Effector memory CD8-positive, alpha-beta T cell (primary cell): ENCODE measurements at places on chromosomes 7 and 10.

GRCh38 chr7:27154901-27155815 lies 1.3 kb downstream of the HOXA7 start:
- no peak for DNase-seq

GRCh38 chr7:31337002-31337565 lies 3.4 kb downstream of the NEUROD6 start:
- DNase-seq, result no peak

DNA sequence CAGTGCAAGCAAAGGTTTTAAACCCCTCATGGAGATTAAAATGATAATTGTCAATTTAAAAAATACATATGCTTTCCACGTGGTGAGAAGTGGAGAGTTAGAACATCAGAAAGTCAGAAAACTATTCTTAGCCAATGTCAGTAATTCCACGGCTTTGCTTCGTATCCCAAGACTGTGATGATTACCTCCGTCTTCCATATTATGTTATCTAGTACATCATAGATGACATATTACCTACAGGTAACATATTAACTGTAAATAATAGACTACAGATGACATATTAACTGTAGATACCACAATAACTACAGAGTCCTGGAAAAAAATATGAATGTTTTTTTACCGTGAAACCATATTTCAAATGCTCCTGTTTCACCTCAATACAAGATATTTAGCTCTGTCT lies 579.4 kb upstream of the PFKP start:
- no peak for DNase-seq

- no peak for DNase-seq
Observed at GRCh38 chr10:14588084-14588937, 186.4 kb downstream of the FAM107B start.

GRCh38 chr7:75722373-75722772 lies 16.4 kb downstream of the HIP1 start:
- DNase-seq, result no peak

DNA sequence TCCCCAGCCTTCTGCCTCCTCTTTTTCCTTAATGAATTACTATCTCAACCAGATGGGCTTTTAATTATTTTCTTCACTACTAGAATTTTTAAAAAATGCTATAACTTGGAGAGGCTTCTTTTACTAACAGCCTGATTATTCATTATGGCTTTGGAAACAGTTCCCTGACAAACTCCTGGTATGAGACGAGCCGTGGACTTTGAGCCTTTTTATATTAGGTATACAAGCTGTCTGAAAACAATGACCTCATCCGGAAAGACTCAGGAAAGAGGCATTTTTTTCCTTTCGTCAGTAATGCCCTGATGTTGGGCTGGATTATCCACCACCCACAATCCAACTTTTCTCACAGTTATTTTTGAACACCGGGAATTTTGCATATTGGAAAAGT lies 26.7 kb upstream of the ABLIM1 start:
- no peak for DNase-seq

- DNase-seq, result no peak
Observed at GRCh38 chr7:106538638-106539037, 122.3 kb downstream of the CCDC71L start.

DNA sequence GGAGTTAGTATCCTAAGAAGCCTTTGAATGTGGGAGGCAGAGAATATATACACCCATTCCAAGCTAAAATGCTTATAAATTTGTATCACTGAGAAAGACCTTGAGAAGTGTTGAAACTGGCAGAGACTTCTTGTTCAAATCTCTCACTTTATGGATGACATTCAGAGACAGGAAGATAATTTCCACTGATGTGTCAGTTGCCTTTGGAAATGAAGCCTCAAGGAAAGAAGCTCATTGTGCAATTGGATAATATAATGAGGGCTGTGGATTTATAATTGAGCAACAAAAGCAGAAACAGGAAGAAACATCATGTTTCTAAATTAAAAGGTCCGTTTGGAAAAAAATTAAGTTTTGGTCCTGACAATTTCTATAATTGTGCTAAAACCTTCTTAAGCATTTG lies 789.9 kb upstream of the IGFBP3 start:
- no peak for DNase-seq

GRCh38 chr7:37357637-37357996 lies 91.0 kb downstream of the ELMO1 start:
- DNase-seq, result no peak

DNA sequence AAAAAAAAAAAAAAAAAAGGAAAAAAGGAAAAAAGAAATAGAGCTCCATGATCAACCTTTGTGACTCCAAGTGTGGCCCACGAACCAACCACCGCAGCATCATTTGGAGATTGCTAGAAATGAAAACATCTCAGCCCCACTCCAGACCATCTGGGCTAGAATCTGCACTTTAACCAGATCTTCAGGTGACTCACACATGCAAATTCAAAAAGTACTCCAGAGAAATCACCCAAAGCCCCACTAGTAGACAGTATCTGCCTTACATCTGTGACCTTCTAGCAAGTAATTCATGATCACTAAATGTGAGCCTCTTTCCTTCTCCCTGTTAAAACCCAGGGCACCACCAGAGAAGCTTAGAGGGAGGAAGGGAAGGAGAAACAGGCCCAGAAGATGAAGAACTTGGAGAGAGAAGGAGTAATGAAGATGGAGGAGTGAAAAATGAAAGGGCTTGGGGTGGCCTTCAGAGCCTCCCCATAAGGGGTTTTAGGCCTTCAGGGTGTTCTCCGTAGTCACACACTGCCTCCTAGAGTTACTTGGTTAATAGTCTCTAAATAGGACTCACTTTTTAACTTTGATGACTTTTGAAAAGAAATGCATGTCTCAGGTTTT lies 94.0 kb downstream of the SLC37A3 start:
- peak; percentile 46 for DNase-seq

DNA sequence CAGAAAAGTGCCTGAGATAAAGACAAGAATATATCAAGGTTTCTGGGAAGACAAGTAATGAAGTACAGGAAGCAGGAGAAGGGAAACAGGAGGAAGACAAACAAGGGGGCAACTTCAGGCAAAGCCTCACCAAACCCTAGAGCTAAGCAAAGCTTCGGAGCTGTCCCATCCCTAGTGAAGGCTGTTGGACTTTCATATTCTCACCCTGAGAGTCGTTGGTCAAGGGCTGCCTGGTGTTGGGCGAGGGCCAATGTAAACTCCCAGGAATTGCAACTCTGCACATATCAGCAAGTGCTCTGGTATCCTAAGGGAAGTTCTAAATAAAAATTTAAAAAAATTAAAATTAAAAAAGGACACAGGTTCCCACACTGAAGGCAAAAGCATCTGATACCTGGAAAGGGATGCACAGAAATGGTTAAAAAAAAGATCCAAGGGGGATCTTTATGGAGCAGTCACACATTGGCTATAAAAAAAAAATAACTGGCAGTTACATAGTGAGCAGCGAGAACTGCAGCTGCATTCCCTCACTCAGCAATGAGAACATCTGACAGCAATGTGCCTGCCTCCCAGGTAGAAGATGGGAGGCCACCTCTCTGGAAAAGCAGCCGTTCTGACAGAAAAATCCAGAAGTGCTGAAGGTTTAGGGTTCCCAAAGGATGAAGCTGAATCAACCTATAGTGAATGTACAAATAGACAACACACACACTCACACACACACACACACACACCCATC lies 304.7 kb downstream of the WDR11 start:
- no peak for DNase-seq

- DNase-seq, result peak; percentile 70
Observed at GRCh38 chr10:72079356-72079755, 9.0 kb downstream of the SPOCK2 start.

DNA sequence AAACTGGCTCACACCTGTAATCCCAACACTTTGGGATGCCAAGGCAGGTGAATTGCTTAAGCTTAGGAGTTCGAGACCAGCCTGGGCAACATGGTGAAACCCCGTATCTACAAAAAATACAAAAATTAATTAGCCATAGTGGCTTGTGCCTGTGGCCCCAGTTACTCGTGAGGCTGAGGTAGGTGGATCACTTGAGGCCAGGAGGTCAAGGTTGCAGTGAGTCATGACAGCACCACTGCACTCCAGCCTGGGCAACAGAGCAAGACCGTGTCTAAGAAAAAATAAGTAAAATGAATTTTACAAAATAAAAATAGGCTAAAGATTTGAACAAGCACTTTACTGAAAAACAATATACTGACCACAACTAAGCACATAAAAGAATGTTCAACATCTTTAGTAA lies 9.8 kb upstream of the ORC5 start:
- no peak for DNase-seq

DNA sequence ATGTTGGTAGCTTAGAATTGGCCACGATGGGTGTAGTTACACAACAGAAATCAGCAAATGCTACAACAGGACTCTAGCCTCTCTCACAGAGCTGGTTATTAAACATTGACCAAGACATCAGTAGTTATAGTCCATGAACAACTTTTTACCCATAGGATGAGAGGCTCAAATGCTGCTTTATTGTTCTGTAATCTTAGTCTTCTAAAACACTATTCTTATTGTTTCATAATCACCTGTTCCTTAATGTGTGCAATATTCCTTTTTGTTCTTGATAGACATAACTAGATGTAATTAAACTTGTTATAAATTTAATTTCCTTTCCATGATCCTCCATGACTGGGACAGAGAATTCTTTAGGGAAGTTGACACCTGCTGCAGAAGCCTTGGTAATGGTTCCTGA lies 356.9 kb downstream of the EXOC4 start:
- no peak for DNase-seq

- no peak for DNase-seq
Observed at GRCh38 chr7:80385508-80385907, 126.4 kb downstream of the GNAT3 start.

- DNase-seq, result no peak
Observed at GRCh38 chr10:44830022-44830421, 81.1 kb upstream of the TMEM72 start.

DNA sequence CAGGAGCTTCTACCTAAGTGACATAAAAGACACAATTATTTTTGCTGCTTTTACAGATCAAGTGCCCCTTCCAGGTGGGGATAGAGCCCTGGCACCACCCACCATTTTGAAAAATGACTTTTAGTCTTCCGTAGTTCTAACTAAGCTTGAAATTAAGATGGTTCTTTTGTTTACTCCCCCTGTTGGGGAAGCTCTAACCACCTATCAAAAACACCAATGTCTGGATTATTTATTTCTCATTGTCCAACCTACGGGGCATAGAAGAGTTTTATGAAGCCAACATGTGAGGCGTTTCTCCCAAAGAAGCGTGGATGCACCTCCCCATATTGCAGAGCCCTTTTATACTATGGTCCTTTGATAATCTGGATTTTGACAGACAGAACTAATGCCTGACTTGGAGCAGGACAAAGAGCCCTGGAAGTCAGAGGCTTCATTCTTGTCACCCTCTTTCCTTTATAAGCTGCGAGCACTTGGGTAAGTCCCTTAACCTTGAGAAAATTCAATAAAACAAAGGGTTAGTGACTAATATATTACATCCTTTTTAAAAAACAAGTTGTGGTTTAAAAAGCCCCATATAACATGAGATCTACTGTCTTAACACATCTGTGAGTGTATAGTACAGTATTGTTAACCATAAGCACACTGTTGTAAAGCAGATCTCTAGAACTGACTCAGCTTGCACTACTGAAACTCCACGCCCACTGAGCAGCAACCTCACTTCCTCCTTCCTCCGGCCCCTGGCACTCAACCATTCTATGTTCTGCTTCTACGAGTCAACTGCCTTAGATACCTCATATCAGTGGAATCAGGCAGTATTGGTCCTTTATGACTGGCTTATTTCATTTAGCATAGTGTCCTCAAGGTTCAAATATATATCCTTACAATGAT lies 67.5 kb downstream of the ATXN7L1 start:
- peak; percentile 54 for DNase-seq

DNA sequence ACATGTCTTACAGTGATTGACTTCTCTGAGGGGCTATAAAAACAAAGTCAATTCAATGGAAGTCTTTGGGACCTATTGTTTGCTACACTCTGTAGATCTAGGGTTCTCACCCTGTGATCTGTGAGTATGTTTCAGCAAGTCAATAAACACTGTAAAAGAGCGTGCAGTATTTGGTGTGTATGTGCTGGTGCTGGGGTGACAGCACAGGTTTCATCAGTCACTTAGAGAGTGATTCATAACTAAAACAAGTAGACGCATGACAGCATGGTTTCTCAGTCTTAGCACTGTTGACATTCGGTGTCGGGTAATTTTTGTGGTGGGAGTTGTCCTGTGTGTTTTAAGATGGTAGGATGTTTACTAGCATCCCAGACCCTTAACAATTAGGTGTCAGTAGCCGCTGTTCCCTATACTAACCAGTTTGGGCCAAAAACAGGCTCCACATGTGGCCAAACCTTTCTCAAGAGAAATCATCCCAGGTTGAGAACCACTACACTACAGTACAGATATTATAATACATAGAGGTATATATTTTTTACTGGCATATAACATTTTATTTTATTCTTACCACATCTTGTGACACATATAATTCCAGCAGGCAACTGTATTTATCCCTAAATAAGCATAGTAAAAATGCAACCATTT lies 411.8 kb downstream of the ARL4A start:
- DNase-seq, result no peak

GRCh38 chr10:48626447-48626846 lies 21.6 kb upstream of the ARHGAP22 start:
- DNase-seq, result no peak

DNA sequence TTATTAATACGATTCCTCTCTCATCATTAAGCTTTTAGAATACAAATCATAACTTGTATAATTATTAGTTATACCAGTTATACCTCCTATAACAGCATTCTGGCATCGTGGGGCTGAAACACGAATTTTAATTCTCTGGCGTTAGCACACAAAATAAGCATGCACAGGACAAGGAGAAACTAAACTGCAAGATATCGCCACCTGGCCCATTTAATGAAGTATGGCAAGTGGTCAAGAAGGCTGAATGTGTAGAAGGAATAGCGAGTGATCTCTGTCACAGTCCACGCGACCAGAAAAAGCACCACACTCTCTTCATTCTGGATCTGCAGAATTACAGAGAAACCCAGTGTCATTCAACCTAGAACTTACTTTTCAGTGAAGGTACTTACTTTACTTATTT lies 18.1 kb downstream of the HACD1 start:
- DNase-seq, result no peak

DNA sequence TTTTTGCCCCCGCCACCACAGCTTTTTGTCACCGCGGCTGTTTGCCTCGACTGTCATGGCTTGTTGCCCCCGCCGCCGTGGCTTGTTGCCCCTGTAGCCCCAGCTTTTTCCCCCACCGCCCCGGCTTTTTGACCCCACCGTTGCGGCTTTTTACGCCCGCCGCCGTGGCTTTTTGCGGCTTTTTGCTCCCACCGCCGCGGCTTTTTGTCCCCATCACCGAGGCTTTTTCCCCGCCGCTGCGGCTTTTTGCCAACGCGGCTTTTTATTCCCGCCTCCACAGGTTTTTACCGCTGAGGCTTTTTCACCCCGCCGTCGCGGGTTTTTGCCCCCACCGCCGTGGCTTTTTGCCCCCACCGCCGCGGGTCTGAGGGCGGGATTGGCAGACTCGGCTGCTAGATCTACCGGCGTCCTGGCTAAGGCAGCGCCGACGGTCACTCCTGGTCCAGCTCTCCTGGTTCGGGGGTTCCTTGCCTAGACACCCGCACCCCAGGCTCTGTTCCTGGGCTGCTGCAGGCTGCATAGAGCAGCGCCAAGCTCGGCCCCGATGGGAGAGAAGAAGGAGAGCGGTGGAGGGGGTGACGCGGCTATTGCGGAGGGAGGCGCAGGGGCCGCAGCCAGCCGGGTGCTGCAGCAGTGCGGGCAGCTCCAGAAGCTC lies 637.7 kb downstream of the ZNF716 start:
- DNase-seq, result no peak
